GM23248 (cell line): ENCODE measurements at places on chromosomes 12 and 14. TPM values are rescaled to one million over a fixed set of nuclear protein-coding genes. Genes with fewer than 3 reads are reported as not detected.

HAL gene
- total RNA-seq: not detected in 2 replicates

GLS2 gene
- total RNA-seq: not detected in 2 replicates

TAS2R7 gene
- not detected in 2 replicates for total RNA-seq

GIT2 gene
- total RNA-seq: 23.4 and 26.4 TPM in 2 replicates
